ENCODE measurements at places on chromosomes 6 and 20. TPM values are rescaled to one million over a fixed set of nuclear protein-coding genes. Genes with fewer than 3 reads are reported as not detected.

Gene FUCA2
- polyA plus RNA-seq: 46.3 TPM

DNA sequence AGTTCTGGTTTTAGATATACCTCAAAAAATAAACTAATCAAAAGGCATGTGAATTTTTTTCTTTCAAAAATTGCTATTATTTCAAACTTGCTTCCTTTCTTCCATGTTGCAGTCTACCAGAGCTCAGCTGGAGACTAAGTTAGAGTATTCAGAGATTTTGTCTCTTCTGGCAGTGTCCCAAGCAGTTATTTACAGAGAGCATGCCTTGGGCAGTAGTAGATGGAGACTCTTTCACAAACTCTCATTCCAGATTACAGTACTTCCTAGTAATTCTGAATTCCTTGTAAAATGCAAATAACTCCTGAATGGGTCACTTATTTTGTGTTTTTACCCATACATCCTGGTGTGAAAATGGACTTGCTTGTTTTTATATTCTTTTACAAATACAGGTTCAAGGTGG lies 703.4 kb downstream of the EPHA7 start:
- no peak for DNase-seq

GRCh38 chr6:170223718-170224693 lies 66.9 kb downstream of the DLL1 start:
- no peak for DNase-seq

- DNase-seq: no peak
Observed at GRCh38 chr6:72699159-72699558, 77.3 kb downstream of the KCNQ5 start.

DNA sequence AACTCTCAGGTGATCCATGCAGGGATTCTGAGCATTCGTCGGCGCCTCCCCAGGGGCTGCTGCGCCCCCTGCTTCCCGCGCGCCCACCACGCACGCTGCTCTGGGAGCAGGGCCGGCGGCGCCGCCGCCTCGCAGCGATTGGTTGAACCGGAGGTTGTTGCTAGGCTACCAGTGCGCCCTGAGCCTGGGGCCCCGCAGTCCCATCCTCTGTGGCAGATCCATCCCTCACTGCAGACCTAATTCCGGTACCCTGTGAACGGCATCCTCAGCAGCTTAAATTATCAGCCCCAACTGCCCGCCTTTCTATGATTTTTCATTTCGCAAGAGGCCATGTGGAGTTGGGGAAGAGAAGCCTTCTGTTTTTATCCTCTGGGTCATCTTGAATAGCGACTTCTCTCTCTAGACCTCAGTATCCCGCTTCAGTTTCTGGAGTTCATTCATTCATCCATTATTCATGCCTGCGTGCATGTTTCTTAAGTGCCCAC lies 15.4 kb downstream of the PNPLA1 start:
- no peak for DNase-seq

Measured in urinary bladder (tissue), 4 donors.